ENCODE measurements at places on chromosomes 1 and 21.

GRCh38 chr1:183226963-183227362 lies 40.9 kb downstream of the LAMC2 start:
- DNase-seq = peak; percentile 37

- no peak for DNase-seq
These were observed 39.7 kb downstream of the BACE2 start for GRCh38 chr21:41207401-41208375.

- no peak for DNase-seq
These were observed 3.4 kb downstream of the DIRAS3 start for GRCh38 chr1:68046885-68047658.

DNA sequence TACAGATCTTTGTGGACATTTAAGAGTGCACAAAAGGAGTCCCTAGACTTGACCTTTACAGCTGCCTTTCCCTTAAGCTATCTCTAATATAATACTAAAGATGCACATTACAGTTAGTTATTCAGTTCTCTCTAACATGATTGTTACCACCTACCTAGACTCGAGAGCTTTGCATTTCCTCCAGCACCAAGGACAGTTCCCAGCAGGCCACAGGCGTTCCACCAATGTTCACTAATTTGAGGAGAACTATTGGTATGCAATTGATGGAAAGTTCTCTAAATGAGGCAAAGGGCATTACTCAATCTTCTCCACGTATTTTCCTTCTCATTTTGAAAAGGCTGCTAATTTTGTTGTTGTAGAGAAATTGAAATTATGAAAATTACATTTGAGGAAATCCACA lies 5.4 kb upstream of the NTNG1 start:
- DNase-seq = peak; percentile 80

Measured in islet precursor cell (in vitro differentiated cells).